ENCODE measurements at places on chromosomes 2 and 18.

GRCh38 chr2:157726946-157727345 is 98.3 kb upstream of the ACVR1C start:
- no peak for DNase-seq

GRCh38 chr2:101690547-101691152 is 6.9 kb upstream of the MAP4K4 start:
- no peak for DNase-seq

GRCh38 chr2:72148003-72148836 is 558 bp upstream of the CYP26B1 start:
- DNase-seq, result no peak

DNA sequence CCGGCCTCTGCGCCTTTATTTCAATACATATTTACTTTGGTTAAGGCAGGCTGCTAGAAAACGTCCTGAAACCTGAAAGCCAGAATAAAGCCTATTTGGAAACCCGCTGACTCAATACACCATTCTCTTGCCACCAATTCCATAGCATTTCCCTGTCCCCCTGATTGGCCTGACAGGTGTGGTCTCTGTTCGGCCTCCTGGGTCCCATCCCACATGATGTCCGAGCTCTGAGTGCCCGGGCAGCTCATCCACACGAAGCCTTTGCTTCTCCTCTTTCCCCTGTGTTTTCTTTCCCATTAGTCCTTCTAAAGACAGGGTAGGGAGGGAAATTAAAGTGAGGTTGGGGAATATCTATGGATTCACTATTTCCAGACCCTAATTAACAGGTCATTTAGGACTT is 42.6 kb upstream of the ZNF516 start:
- no peak for DNase-seq

GRCh38 chr2:127778447-127778846 is 32.5 kb downstream of the WDR33 start:
- no peak for DNase-seq

DNA sequence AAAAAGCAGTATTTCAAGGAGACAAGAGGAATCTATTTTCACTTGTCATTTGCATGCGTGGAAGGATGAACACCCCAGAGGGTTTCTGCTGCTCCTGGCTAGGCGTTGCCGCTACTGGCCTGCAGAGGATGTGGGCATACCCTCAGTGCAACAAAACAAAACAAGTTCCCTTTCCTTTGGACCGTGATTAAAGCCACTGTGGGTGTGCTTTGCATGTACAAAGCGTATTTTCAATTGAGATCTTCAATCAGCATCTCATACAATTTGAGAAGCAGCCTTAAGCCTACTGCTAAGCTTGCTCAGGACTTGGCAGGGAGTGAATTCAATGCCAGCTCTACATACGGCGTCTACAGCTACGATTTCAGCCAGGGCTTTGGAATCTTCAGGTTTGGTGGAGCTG is 298.4 kb downstream of the LPIN1 start:
- no peak for DNase-seq

Data from left kidney (tissue), 8 donors.